Mesangial cell (primary cell): ENCODE measurements at places on chromosomes 1 and 21. TPM values are rescaled to one million over a fixed set of nuclear protein-coding genes. Genes with fewer than 3 reads are reported as not detected.

The PERM1 gene
- total RNA-seq = not detected in 2 replicates

The ACTL8 gene
- total RNA-seq = not detected in 2 replicates

The NOS1AP gene
- total RNA-seq = 0.38 and 0.81 TPM in 2 replicates

The PARS2 gene
- total RNA-seq = 5.5 and 9.0 TPM in 2 replicates

The ADORA1 gene
- 22.2 and 30.0 TPM in 2 replicates for total RNA-seq

The RALGPS2 gene
- total RNA-seq = 16.1 and 18.1 TPM in 2 replicates

The RXFP4 gene
- total RNA-seq = not detected in 2 replicates

The OXCT2 gene
- total RNA-seq = 1.9 and 4.6 TPM in 2 replicates
